ENCODE measurements at places on chromosomes 2 and 18.

GRCh38 chr2:222572264-222572721 is 83.6 kb downstream of the FARSB start:
- DNase-seq = peak; percentile 84

DNA sequence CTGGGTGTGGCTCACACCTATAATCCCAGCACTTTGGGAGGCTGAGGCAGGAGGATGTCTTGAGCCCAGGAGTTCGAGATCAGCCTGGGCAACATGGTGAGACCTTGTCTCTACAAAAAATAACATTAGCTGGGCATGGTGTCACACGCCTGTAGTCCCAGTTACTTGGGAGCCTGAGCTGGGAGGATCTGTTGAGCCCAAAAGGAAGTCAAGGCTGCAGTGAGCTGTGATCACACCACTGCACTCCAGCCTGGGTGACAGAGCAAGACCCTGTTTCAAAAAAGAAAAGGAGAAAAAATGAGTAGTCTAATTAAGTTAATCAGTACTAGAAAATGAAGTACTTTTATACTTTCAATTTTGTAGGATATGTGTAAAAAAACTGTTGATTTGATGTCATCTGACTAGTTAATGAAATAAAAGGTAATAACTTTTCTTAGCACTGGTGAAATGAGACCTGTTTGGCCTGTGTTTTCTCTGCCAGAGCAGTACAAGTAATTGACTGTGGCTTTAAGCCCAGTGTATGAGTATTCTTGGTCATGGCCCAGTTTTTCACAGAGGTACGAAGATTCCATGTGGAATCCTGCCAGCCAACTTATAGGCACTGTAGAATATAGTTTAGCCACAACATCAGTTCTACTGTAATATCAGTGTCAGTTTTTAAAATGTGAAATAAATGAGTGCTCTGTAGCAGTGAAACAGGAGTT is 35.8 kb downstream of the MFSD6 start:
- peak; percentile 12 for DNase-seq

DNA sequence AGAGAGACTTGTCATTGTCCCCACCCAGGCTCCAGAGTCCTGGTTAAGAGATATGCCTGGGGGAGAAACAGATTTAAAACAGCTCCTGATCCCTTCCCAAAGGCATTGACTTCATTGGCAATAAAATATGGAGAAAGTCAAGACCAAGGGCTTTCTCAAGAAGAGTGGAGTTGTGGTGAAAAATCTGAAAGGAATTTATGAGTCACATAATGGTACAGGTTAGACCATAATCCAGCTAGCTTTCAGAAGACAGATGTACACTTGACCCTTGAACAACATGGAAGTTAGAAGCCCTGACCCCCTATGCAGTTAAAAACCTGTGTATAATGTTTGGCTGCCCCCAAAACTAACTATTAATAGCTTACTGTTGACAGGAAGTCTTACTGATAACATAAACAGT is 599.1 kb upstream of the SOX11 start:
- DNase-seq = peak; percentile 15

DNA sequence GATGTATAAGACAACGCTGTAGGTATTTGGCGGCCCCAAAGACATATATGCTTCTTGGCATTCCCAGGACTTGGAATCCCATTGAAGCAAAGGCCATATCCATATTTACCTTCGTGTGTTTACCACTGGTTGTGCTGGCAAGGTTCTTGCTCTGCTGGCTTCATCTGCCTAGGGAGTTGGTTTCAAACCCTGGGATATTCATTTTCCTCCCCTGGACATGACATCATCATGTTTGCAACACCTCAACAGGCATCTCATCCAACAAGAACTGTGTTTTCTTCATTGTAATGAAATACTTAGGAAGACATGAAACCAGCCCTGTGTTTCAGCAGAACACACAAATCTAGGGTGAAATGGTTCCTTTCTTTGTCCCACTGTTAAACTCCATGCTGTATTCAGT is 77.9 kb upstream of the PHLPP1 start:
- peak; percentile 57 for DNase-seq

- DNase-seq = peak; percentile 37
Observed at GRCh38 chr2:237256887-237257286, 157.1 kb downstream of the COL6A3 start.

- no peak for DNase-seq
Observed at GRCh38 chr2:23323917-23324680, 60.9 kb upstream of the KLHL29 start.

DNA sequence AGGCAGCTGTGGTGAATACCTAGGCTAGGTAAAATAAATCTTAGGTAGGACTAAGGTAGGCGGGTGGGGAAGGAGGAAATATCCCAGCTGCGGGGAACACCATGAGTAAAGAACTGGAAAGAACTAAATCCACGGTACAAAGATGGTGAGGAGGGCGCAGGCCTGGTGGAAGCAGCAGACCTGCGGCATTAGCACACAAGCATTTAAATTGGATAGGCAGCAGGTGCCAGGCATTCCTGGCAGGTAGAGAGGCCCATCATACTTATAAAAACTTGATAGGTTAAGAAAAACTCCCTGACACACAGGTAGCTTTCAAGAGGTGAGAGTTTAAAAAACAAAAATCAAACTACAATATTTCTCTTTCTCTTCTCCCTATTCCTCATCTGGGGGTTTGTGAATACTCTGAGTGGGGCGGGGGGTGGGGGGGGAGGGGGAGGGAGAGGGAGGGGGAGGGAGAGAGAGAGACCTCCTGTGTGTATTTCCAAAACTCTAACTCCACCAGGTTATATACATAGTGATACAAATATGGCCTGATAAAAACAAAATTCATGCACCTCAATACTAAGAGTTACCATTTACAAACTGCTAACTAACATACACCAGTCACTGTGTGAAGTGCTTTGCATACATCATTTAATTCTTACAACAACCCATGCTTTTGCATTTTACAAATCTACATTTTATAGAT is 13.5 kb downstream of the AAK1 start:
- DNase-seq = no peak

DNA sequence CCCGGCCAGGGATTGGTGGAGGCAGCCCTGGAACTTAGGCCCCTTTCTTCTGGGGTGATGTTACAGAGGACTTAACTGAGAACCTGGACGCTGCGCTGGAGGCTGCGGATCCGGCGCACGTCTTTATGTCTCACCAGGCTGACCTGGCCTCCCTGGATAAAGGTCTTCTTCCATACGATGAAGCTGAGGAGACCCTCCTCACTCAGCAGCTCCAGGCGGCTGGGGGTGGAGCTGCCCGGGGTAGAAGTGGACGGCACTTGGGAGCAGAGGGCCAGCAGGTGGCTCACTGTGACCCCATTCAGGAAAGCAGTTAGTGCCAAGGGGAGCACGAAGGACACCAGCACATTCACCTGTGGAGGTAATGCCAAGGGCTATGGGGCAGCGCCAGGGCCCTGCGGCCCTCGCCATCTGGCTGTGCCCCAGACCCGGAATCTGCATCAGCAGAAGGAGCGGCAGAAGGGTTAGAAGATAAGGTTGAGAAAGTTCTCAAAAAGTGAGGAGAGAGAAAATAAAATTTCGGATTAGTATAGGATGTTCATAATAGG is 8.0 kb downstream of the NTSR2 start:
- no peak for DNase-seq

GRCh38 chr2:119184512-119184911 is 26.0 kb upstream of the C1QL2 start:
- DNase-seq = peak; percentile 39

- no peak for DNase-seq
Observed at GRCh38 chr2:150339951-150340350, 147.5 kb downstream of the RND3 start.

All from epithelial cell of esophagus (primary cell).